ELF-1 (cell line): ENCODE measurements at places on chromosomes 12 and 14.
A peak's percentile ranks its signal among the peaks of the same experiment; 100 is the strongest.

DNA sequence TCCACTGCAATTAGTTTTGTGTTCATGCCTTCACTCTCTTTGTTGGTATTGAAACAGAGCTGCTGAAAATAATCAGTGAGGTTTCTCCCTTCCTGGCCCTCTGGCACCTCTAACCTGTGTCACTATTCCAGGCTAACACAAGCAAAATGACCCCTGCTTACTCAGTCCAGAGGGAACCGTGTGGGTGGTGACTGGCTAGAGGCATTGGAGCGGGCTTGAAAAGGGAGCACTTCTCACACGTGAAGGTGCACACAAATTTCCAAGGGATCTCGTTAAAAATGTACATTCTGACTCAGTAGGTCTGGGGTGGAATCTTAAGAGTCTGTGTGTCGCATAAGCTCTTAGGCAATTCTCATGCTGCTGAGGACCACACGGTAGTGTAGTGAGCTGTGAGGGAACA lies 1.3 kb upstream of the SLC24A4 start:
- no peak for DNase-seq

- DNase-seq, result no peak
These were observed 7.7 kb upstream of the PSMA6 start for GRCh38 chr14:35284506-35284905.

DNA sequence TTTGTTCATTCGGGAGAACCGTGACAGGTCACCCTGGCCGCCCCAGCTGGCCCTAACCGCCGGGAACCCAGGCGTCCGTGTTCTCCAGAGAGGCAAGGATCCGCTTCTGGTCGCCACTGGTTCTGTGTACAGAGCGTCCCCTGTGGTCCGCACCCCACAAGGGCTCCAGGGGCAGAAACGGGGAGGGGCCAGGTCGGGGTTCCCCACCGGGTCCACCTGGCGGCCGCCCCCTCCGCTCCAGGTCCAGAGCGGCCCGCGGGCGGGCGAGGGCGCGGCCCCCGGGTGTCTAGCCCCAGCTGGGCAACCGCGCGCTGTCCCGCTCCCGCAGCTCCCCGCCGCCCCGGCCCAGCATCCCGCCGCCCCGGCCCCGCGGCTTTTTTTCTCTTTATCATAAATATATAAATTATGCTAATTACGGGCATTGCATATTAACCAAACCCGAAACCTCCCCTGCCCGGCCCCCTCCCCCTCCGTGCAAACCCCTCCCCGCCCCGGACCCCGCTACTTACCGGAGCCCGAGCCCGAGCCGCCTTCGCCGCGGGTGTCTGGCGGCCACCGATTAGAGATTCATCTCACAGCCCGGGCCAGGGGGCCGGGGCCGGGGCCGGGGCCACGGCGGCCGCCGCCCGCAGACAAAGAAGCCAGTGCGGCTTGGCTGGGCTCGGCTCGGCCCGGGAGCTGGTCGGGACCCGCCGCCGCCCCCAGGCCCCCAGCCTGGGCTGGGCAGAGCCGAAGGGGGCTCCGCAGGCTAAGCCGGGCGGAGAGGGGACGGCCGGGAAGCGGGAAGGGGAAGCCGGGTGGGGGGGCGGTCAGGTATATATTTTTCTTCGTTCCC lies 512 bp downstream of the POU6F1 start:
- DNase-seq, result peak; percentile 43

DNA sequence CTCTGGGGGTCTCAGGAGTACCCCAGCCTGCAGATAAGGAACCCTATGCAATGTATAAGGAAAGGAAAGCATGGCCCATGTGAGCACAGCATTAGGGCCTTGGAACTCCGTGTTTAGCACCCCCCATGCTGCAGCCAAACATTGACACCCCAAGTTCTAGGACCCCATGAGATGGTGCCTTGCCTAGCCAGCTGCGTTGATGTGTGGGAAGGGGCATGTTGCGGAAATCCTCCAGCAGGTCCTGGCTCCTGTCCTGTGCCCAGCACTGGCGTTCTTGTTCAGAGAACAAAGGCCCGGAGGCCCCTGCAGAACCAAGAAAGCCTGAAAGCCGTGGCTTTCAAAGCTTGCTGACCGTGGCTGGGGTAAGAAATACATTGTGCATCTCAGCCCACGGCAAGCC lies 99.4 kb upstream of the DIO3 start:
- DNase-seq, result no peak

DNA sequence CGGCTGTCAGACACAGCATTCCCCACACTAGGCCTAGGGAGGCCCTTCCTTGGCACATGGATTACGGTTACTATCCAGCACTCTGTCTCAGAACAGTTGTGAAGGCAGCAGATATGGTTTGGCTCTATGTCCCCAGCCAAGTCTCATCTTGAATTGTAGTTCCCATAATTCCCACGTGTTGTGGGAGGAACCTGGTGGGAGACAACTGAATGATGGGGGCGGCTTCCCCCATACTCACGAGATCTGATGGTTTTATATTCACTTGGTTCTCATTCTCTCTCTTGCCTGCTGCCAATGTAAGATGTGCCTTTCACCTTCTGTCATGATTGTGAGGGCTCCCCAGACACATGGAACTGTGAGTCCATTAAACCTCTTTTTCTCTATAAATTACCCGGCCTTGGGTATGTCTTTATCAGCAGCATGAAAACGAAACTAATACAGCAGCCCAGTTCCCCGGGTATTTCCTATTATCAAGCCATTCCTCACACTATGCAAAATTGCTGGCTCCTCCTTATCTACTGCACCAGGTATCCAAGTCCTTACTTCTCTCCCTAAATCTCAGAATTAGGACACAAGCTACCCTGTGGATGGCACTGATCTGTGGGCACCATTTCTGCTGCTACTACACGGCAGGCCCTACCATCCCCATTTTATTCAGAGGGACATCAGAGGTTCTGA lies 33.3 kb downstream of the NT5DC3 start:
- no peak for DNase-seq

DNA sequence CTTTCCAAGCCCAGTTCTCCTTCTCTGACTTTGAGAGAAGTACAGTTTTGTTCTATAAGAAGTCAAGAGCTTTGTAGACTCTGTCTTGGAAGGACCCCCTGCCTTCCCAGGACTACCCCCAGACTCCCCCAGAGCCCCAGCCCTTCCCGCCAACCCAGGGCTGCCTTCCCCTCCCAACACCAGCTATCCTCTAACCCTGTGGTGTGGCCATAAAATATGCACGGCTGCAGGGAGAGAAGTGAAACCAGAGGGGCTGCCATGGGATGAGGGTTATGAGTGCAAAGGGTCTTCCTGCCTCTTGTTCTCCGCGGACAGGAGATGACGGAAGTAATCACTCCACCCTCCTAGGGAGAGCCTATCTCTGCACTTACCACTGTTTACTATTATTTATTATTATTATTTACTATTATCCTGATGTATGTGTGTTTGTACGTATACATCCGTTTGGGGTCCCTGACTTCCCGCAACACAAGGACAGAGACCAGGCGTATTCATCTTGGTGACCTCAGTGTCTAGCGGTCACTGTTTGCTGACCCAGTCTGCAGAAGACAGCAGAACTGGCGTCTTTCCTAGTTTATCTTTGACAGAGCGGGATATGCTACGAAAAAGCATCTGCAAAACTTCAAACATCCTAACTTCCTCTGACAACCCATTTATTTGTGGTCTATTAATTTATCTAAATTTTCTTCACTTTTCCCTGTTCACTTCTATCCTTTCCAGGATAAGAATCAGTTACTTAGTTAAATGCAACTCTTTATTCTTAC lies 3.5 kb upstream of the SCNN1A start:
- DNase-seq, result no peak

- no peak for DNase-seq
These were observed 12.3 kb downstream of the GPR19 start for GRCh38 chr12:12683725-12684124.

DNA sequence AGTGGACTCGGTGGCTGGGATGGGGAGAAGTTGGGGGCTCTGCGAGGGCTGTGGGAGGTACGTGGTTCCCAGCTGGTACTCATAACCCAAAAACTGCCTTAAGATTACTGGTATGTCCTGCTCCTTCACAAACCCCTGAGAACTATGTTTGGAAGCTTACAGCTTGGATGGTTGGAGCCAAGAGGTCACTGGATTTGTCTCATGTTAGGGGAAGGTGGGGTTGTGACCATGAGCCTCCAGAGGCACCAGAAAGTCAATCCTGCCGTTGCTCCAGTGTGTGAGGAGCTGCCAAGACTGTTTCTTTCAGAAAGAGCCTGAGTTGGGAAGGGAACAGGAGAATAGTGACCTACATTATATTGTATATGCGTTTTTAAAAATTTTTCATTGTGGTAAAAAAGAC lies 33.5 kb downstream of the TEAD4 start:
- DNase-seq, result no peak

DNA sequence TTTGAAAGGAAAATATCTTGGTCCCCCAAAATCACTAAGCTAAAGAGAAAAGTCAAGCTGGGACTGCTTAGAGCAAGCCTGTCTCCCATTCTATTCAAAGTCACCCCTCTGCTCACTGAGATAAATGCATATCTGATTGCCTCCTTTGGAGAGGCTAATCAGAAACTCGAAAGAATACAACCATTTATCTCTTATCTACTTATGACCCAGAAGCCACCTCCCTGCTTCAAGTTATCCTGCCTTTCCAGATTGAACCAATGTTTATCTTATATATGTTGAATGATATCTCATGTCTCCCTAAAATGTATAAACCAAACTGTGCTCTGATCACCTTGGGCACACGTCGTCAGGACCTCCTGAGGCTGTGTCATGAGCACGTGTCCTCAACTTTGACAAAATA lies 14.6 kb upstream of the CCDC196 start:
- DNase-seq, result no peak

DNA sequence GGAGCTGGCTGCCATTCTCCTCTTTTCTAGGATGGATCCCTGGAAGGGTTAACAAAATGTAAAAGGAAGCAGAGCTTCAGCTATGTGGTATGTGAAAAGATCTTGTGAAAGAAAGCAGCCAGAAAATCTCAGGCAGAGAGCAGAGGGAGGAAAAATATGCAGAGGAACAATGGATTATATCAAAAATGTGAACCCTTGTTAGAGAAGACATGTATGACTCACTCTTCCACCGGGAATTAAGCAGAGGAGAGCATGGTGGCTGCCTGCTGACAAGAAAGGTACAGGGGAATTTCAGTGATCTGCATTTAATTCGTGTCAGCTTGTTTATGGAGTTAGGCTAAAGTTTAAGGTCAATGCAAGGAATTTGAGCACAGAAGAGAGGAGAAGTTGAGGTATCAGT lies 46.3 kb downstream of the KCNA1 start:
- no peak for DNase-seq

DNA sequence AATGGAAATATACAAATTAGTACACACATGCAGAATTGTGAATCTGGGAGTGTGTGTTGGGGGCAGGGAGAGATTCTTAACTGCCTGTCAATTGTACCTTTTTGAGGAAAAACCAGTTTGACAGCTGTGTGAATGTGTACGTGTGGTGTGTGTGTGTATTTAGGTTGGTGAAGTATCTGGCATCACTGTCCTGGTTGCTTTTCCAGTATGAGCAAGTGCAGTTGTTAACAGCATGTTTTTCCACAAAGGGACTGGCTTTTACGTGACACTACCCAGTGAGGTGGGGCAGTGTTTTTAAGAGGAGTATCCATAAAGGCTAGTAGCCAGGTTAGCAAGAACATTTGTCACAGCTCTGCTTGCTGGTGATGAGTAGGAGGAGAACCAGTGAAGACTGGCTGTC lies 56.1 kb downstream of the DAAM1 start:
- DNase-seq, result peak; percentile 47

- DNase-seq, result no peak
These were observed 77.9 kb downstream of the EP400 start for GRCh38 chr12:132027636-132028035.

DNA sequence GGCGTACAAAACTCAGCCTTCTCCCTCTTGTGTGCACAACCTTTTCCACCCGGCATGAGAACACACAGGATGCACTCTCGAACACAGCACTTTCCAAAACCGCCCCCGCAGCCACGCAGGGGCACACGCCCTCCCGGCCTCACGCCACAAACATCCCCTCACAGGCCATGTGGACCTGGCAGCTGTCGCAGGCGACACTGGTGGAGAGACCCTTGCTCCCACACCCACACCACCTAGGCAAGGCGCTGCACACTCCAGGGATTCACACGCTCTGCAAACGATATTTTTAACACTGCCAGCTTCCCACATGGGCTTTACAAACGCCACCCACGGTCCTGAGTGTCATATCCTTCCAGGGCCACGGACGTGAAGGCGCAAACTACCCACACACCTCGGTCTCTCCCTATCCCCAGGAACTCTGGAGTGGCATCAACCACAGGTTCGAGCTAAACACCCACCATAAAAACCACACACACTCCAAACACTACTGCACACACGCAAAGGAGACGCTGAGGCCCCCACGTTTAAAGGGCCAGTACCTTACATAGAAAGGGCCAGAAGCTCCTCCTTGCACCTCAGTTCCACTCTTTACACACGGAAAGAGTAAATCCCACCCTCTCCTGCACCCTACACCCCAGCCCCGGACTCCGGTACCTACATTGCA lies 12.4 kb upstream of the ITGB7 start:
- DNase-seq, result no peak

- no peak for DNase-seq
These were observed 153.1 kb upstream of the FRMD6 start for GRCh38 chr14:51498411-51499227.

GRCh38 chr14:100400115-100400514 lies 77.0 kb downstream of the SLC25A47 start:
- no peak for DNase-seq

- no peak for DNase-seq
These were observed 888 bp upstream of the PPP1R12A start for GRCh38 chr12:79935624-79936345.

- DNase-seq, result no peak
These were observed 51.0 kb downstream of the ACTN1 start for GRCh38 chr14:68927956-68928675.

DNA sequence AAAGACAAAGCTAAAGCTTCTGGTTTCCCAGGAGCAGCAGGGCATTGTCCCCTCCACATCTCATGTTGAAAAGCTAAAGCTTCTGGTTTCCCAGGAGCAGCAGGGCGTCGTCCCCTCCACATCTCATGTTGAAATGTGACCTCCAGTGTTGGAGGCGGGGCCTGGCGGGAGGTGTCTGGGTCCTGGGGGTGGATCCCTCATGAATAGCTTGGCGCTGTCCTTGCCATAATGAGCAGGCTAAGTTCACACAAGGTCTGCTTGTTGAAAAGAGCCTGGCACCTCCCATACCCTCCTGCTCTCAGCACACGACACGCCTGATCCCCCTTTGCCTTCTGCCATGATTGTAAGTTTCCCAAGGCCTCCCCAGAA lies 123.7 kb downstream of the PIWIL1 start:
- no peak for DNase-seq

- peak; percentile 46 for DNase-seq
These were observed 53.6 kb downstream of the SLC25A47 start for GRCh38 chr14:100376751-100377171.

DNA sequence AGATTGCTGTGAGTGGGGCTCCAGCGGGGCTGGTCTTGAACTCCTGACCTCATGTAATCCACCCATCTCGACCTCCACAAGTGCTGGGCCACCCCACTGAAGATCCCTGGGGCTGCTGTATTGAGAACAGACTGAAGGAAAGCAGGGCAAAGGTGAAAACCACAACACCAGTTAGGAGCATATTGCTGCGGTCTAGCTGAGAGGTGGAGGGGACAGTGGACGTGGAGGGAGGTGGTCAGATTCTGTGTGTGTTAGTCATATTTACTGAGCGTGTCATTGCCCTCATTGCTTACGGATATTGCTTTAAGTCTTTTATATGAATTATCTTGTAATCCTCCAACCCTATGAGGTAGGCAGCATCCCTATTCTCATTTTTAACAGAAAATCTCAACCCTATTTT lies 69.0 kb upstream of the OVCH1 start:
- DNase-seq, result no peak
